ENCODE measurements at places on chromosomes 2 and 18.

DNA sequence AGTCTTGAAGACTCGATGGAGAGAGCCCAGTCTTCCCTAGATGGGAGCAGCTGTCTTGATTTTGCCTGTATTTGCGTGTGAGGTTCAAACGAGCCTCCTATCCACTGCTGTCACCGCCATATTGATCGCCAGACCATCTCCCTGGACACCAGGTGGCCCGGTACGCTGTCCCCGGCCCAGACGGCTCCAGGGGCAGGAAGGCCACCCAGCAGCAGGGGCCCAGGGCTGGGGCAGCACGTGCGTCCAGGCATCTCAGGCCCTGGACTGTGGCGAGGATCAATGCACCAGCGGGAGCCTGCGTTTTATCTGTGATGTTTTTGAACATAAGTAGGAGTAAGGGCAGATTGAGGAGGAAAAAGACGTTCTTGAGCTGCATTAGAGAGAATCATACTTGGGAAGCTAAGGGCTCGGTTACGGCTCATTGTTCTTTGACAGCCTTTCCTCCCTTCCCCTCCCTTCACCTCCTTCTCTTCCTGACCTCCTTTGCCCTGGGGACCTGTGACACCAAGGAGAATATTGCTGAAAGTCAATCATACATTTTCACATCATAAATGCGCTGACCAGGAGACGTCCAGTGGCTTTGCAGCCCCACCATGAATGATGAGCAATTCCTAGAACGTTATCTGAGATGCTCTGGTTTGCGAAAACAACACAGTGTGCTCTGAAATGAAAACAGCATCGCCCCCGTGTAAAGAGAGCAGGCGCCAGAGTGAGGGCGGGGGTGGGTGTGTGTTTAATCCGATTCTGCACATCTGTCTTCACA, 711.2 kb upstream of the SALL3 start:
- DNase-seq = no peak

DNA sequence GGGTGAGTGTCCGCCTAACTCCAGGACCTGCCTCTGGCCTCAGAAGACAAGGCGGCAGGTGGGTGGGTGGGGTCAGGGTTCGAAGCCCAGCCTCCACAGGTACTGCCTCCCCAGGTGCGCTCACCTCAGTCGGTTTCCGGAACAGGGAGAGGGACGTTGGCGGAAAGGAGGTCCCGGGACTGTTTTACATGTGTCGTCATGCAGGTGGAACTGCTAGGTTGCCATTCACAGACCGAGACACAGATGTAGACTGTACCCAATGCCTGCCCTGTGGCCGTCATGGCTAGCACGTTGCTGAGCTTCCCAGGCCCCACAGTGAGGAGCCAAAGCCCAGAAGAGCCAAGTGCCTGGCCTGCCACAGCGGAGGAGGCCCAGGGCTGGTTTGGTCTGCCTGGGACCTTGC, 284.0 kb upstream of the HS6ST1 start:
- no peak for DNase-seq

GRCh38 chr2:42970151-42970550, 177.8 kb upstream of the HAAO start:
- DNase-seq = no peak

DNA sequence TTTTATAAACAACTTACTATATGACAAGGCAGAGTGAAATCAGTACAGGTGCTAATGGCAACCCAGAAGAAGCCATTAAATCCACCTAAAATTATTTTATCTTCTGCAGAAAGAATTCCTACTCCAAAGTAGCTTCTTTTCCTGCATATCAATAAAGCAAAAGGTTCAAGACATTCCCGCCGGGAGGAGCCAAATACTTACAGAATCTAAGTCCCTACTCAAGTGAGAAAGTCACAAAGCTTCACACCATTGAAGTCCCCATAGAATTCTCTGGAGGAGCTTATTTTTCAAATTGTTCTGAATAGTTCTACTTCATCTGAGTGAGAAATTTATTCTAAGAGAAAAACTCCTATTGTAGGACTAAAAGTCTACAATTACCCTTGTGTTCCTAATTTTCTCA, 233.7 kb upstream of the HNRNPA3 start:
- DNase-seq = no peak

DNA sequence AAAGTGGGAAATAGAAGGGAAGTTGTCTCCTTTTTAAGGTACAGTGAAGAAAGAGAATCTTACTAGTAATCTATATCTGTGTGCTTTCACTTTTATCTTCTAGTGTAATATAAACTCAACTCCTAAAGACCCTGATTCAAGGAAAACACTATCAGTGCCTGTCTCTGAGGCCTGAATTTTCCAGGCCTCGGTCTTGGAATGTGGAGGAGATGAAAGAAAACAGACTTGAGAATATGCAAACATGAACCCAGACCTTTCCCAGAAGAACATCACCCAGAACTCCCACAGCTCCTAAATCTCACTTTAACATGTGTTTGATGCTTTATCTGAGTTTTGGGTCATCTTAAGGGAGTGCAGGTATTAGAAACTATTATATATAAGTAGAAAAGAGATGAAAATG, 51.8 kb downstream of the EPB41L5 start:
- no peak for DNase-seq

DNA sequence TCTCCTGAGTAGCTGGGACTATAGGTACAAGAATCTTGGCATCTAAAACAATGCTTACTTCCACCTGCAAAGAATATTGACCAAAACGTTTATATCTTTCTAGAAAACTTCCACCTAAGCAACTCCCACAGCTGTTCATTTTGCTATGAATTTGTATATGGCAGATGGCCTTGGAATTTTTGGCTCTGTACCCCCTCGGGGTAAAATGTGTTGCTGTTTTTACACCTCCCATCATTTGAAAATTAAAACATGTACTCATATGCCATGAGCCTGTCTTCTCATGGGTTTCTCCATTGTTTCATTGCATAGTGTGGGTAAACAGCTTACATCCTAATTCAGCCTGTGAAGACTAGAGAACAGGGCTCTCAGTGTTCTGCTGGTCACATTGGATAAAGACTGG, 853.6 kb upstream of the SOX11 start:
- no peak for DNase-seq

GRCh38 chr18:68509902-68510301, 205.0 kb downstream of the TMX3 start:
- no peak for DNase-seq

DNA sequence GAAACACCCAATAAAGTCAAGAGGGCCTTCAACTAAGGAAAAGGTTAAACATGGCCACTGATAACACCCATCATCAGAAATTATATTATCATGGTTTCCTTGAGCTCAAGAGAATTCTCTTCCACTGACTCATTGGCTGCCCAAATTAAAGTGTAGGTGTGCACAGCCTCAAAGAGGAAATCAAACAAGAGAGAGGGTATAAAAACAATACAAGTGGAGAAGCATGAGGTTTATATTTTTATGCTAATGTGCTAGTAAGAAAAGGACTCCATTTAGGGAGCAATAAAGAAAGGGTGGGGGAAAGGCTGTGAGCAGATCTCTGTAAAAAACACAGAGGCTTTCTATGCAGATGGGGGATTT, 168.8 kb upstream of the VRK2 start:
- DNase-seq = no peak

- no peak for DNase-seq
Observed at GRCh38 chr2:167471332-167471731, 583.1 kb downstream of the XIRP2 start.

DNA sequence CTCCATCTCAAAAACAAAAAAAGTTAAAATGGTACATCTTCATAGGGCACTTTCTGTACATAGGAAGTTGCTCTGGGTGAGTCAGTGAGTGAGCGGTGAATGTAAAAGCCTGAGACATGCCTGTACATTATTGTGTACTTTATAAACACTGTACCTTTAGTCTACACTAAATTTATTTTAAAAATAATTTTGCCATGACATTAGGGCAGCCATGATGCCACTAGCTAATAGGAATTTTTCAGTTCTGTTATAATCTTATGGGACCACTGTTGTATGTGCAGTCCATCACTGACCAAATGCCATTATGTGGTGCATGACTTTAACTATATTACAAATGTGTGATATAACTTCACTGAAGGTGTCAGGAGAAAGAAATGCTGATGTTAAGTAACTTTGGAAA, 11.0 kb upstream of the TXNDC2 start:
- DNase-seq = no peak

DNA sequence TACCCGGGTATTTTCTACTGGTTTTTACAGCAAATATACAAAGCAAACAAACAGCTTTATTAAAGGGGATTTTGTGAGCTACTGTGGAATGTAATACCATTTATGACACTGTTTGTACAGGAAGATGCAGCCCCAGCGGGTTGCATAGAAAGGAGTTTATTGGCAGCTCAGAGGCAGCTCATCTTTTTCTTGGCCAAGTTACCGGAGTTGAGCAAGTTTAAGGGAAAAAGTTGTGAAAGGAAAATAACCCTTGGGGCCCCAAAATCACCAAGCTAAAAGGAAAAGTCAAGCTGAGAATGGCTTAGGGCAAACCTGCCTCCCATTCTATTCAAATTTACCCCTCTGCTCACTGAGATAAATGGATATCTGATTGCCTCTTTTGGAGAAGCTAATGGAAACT, 60.8 kb downstream of the MOB4 start:
- peak; percentile 34 for DNase-seq

DNA sequence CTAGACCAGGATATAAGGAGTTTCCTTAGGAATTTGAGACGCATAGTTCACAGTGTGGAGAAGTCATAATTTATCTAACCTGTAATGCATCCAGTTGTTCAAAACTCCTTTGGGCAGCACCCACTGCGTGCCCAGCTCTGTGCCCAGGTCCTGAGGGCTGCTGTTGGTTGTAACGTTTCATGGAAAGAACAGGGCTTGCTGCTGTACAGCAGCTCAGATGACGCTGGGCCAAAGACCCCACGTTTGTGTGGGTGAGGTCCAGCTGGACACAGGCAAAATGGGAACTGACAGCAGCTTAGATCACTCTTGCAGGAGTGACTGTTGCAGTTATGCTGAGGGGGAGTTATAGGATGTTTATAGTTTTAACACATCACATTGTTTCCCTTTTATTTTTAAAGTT, 30.0 kb upstream of the HS6ST1 start:
- DNase-seq = no peak

DNA sequence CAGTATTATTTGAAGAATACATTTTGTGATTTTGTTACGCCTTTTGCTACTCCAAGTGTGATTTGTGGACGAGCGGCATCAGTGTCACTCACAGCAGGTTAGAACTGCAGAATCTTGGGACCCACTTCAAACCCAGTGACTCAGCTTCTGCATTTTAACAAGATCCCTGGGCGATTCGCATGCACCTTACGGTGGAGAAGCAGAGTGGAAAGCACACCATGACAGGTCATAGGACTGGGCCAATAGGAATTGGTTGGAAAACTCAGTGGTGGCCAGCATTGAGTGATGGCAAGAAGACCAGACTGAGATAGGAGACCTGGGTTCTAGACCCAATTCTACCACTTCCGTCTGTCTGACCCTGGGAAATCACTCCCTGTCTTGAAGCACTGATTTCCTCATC, 26.3 kb downstream of the CTLA4 start:
- DNase-seq = no peak

- no peak for DNase-seq
Observed at GRCh38 chr18:3306391-3306790, 44.5 kb downstream of the MYL12B start.

DNA sequence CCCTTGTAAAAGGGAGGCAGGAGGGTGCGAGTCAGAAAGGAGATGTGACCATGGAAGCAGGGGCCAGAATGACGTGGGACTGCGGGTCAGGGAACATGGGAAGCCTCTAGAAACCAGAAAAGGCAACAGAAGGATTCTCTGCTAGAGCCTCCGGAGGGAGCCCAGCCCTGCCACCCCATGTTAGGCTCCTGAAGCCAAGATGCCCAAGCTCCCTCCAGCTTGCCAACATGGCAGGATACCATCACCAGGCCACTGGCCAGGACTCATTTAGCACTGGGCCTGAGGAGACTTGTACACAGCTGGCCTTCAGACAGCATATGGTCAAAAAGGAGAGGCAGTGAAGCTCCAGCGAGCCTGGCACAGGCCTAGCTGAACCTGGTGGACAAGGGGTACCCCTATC, 5.6 kb downstream of the TMEM247 start:
- DNase-seq = no peak

- DNase-seq = no peak
Observed at GRCh38 chr2:143764261-143764660, 635.0 kb downstream of the ARHGAP15 start.

GRCh38 chr2:25073025-25073424, 31.1 kb downstream of the EFR3B start:
- no peak for DNase-seq

DNA sequence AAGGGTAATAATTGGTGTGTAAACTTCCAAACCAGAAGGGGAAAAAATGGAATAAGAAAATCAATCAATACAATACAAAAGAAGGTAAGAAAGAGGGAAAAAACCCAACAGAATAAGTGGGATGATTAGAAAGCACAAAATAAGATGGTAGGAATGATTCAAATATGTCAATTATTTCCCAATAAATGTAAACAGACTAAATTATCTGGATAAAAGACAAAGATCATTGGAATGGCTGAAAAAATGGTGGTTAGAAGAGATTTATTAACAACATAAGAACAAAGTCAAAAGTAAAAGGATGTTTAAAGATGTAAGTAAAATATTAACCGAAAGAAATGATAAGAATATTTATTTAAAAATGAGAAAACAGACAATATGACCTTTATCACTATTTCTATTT, 103.5 kb upstream of the YWHAQ start:
- no peak for DNase-seq

DNA sequence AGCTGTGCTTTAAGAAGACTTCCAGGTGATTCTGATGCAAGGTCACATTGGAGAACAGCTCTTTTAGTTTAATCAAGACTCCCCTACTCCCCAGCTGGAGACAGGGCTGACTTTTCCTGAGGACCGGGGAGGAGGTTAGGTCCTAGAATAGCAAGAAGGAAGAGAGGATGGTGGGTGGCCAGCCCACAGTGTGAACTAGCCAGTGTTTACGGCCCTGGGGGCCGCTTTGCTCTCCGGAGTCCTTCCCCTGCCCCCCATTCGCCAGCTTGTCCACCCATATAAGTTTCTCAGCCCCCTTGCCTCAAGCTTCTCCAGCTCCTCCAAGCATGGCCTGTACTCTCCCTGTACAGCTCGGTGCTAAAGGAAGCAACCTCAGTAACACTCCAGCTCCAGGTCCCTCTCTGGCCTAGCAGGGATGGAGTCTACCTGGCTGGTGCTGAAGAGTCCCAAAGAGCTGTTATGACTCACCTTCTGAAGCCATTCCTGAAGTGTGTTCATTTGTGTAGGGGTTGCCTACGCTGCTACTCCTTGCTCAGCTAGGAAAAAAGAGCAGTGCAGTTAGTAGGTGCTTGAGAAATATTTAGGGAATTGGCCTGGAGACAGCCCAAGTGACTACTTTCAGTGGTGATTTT, 7.9 kb downstream of the INPP4A start:
- no peak for DNase-seq

DNA sequence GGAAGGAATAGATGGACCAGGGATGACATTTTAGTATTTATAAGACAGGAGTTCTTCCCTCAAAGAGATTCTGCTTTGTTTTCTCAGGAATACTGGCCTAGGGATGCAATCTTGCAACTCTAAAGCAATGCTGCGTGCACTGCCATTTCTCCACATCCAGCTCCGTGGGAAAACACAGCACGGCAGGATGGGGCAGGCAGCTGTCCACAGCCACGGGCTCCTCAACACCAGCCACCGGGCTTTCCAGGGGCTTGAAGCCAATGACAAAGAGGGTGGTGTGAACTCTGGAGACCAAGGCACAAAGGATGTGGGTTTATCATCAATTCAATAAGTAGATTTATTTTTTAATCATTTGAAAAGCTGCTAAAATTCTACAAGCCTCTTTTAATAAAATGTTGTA, 49.3 kb downstream of the CABYR start:
- DNase-seq = no peak

- DNase-seq = no peak
Observed at GRCh38 chr2:224925061-224925809, 117.0 kb downstream of the DOCK10 start.

- DNase-seq = peak; percentile 35
Observed at GRCh38 chr2:180202467-180202951, 195.4 kb upstream of the CWC22 start.

- DNase-seq = peak; percentile 84
Observed at GRCh38 chr18:70132999-70133398, 72.5 kb downstream of the RTTN start.
